ENCODE measurements at places on chromosomes 4 and X. TPM values are rescaled to one million over a fixed set of nuclear protein-coding genes. Genes with fewer than 3 reads are reported as not detected.

- peak; percentile 42 for DNase-seq
Measured at GRCh38 chr4:25161593-25161950, 1.3 kb upstream of the SEPSECS start.

DNA sequence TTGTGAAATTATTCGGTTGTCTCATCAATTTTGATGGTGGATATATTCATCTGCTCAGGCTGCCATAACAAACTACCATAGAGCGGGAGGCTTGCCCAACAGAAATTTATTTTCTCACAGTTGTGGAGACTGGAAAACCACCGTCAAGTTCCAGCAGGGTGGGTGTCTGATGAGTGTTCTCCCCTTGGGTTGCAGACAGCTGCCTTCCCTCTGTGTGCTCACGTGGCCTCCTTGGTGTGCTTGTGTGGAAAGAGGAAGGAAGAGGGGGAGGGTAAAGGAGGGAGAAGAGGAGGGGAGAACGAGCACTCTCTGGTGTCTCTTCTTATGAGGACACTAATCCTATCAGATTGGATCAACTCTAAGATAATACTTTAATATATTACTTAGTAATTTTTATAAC, 123.8 kb upstream of the TEX13D start:
- DNase-seq, result no peak

- DNase-seq, result peak; percentile 72
Measured at GRCh38 chr4:52576961-52577623, 82.0 kb downstream of the USP46 start.

DNA sequence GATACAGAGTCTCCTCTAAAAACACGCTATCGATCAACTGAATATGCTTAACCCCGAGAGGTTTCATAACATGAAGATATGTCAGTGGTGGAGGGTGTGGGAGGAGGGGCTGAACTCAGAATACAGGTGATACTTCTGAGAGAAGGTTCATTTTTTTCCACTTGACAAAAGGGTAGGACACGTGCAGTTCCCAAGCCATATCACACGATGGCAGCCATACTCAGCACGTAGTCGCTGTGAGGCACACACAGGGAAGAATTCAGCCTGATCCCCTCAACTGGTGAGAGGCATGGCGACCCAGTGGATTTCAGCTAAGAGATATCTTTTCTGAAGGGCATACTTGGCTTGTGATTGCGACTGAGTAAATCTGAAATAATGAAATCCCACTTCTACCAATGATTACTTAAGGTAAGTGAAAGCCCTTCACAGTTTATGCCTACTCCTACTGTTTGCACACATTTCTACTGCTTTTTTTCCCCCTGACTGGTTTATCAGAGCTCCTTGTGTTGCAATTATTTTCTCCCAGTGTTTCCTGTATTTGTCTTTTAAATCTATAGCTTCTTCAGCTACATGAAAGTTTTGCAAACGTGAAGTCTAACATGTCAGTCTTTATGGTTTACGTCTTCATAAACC, 133.1 kb downstream of the CORIN start:
- DNase-seq, result peak; percentile 38

GRCh38 chr4:127410644-127411043, 222.1 kb upstream of the INTU start:
- no peak for DNase-seq

DNA sequence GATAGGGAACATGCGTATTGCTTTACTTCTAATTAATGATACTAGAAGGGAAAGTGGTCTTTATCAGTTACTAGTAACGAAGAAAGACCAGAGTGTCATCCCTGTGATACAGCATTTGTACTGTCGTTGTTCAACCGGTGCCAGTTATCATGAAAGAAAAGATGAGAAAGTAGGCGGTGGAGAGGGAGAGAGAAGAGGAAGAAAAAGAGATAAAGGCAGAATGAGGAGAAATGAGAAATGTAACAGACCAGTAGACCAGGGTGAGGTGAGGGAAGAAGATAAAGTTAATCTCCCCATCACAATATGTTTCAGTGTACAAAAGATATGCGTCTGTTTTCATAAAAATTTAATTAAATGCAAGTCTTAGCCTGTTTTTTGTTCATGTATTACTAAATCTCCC, 135.2 kb upstream of the HPGD start:
- DNase-seq, result no peak

The BMX gene
- not detected for total RNA-seq

The THAP9 gene
- total RNA-seq, result 3.3 TPM

Measured in PC-3 (cell line).